ENCODE measurements at places on chromosomes 5 and 9.

GRCh38 chr9:87648606-87649005 lies 77.3 kb upstream of the CTSL start:
- no peak for DNase-seq

- DNase-seq = no peak
Observed at GRCh38 chr5:94945656-94946055, 327.2 kb downstream of the SLF1 start.

- DNase-seq = peak; percentile 90
Observed at GRCh38 chr5:35229076-35230037, 930 bp downstream of the PRLR start.

GRCh38 chr5:130689831-130690230 lies 475.2 kb downstream of the HINT1 start:
- DNase-seq = no peak

DNA sequence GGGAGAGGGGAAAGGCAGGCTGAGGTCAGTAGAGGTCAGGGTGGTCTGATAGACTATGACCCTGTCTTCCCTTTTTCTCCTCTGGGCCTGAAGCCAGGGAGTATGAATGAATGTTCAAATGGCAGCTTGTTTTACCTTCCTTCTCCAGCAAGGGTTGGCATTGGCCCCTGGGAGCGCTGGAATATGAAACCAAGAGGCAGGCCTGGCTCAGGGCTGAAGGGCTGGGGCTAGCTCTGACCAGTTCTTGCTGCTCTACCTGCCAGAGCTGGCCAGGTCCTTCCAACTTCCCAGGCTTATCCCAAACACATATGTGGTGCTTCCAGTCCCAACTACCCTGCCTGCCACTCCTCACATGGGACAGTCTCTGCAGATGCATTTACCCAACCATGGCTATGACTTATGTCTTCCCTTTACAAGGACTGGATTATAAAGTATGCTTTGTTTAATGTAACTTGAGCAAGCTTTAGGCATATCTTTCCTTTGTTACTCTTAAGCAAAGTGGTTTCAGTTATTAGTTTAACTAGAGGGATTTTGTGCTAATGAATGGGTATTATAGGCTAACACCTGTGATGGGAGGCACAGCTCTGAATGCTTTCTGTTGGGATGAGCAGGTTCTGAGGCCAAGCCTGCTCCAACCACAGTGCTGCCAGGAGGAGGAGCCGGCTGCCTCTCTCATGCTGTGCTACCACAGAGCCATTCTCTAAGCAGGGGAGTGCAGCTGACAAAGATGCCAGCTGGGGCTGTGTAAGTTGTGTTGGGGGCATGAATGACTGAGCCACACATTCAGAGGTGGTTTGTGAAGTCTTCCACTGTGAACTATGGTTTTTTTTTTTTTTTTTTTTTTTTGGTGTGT lies 6.1 kb downstream of the CCNI2 start:
- DNase-seq = no peak

DNA sequence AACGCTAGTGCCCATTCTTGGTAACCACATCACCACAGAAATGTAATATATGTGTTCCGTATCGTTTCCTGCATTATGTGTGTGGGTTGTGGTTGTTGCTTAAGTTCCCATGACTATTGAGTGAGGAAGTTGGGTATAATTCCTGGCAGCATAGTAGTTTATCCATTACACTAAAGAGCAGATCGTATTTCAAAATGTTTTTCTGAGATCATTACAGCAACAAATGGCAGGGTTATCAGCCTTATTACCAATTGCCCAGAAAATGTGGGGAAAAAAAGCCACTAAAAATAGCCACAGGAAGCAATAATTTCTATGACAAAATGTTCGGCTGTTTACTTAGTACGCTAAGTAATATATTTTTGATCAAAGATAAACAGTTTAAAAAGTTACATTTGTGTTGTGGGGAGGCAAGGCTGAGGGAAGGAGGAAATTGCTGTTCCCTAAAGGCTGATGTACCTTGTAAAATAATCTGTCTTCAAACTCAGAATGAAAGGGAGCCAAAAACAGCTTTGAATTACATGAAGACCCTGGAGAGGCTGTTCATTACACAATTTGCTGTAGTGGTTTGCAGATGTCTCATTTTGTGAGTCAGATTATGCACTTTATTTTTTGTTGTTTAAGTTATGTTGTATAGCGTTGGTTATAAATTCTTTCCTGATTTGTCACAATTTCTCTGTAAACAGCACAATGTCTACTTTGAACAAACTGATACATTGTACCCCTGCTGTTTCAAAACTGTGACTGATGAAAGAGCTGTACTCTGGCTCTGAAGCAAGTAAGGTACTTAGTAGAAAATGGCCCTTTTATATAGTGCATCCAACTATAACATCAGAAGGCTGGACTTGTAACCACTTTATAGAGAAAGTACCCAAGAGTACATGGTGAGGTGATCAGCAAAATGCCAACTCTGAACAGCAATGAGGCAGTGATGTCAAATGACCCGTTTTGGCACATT lies 1028.5 kb downstream of the NR2F1-AS1 start:
- no peak for DNase-seq

DNA sequence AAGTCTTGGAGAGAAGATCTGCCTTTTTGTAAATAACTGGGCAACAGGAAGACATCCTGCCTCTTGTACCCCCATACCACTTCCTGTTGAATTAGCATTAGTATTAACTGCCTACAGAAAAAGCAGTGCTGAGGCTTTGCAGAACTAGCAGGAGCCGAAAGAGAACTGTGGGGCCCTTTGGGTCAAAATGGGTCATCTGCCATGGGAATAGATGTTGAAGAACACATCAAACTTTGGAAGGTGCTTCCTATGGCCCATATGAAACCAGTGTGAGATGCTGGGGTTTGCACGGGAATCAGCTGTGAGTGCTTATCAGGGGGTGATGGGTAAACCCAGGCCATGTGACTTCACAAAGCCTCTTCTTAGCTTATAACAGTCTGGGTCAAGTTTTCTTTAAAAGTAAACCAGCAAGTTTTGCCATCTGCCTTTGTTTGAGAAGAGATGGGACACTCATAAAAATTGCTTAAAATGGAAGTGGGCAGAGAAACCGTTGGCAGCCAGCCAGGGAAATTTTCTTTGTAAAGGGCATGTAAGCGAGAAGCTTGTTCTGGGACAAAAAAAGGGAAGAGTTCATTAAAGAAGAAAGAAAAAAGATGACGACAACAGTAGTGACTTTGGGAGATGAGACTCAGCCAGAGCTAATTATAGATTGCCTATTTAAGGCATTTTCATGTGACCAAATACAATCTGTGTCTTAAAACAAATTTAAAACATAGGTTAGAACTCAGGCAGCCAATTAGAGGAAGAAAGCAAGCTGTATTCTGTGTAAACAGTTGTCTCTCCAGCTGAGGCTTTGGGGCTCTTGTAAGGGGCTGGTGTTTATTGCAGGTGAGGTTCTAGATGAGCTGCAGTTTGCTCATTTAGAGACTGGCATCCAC lies 4.4 kb downstream of the SLC25A25 start:
- peak; percentile 62 for DNase-seq

DNA sequence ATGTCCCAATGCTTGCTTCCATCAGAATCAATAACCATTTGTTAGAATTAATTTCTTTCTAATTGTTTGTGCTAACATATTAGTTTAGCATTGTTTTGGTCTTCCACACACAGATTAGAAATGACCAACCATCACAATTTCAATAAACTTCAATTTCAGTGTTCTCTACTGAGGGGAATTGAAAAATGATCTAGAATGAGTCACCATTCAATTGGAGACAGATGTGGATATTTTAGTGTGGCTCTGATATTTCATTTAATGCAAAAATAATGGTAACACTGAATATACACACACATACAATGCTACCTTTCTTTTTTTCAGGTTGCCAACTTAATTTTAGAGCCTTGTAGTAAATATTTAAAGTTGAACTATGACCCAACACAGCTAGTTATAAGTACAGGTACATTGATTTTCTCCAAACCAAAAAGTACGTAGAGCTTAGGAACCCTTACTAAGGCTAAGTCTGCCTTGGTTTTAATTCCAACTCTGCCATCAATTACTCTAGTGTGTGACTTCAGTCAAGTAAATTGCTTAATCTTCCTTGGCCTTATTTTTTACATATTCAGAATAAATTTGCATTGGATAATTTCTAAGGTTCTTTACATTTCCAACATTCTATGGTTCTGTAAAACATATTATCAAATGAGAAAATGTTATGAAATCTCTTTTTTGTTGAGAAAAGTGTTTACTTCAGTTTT lies 143.9 kb downstream of the DMRTA1 start:
- no peak for DNase-seq

GRCh38 chr9:132578367-132578932 lies 4.0 kb upstream of the BARHL1 start:
- no peak for DNase-seq

- DNase-seq = no peak
Observed at GRCh38 chr9:122107291-122107805, 14.2 kb upstream of the TTLL11 start.

DNA sequence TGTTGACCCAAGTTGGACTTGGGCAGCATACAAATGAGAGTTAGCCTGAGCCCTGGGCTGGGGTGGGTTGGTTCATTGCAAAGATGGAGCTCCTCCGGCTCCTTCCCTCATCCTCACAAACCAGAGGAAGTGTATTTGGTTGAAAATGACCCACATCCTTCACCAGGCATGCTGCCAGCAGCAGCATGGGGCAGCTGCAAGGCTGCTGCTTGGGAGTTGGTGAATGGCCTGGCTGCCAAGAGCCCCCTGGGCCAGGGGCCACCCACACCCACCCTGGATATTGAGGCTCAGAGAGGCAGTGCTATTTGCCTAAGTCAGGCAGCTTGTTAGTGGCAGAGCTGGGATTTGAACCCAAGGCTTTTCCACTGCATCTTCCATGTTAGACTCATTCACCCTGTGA lies 29.5 kb downstream of the PPARGC1B start:
- no peak for DNase-seq

DNA sequence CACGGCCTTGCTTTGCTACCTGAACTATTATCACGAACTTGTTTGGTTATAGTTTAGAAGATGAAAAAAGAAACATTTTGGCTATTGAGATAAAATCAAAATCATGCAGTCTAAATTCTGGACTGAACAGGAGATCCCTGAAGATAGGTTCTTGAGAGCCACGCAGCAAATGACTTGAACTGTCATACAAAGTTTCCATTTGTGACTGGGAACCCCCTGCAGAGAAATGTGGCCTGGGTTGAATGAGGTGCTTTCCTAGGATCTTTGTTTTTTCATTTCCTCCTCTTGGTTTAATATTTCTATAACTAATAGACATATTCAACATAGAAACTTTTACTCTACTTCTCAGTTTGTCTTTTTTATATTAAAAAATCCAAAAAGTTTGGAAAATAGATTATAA lies 184.7 kb upstream of the TRPM3 start:
- DNase-seq = peak; percentile 40

- no peak for DNase-seq
Observed at GRCh38 chr5:125337294-125337693, 590.9 kb upstream of the ZNF608 start.

DNA sequence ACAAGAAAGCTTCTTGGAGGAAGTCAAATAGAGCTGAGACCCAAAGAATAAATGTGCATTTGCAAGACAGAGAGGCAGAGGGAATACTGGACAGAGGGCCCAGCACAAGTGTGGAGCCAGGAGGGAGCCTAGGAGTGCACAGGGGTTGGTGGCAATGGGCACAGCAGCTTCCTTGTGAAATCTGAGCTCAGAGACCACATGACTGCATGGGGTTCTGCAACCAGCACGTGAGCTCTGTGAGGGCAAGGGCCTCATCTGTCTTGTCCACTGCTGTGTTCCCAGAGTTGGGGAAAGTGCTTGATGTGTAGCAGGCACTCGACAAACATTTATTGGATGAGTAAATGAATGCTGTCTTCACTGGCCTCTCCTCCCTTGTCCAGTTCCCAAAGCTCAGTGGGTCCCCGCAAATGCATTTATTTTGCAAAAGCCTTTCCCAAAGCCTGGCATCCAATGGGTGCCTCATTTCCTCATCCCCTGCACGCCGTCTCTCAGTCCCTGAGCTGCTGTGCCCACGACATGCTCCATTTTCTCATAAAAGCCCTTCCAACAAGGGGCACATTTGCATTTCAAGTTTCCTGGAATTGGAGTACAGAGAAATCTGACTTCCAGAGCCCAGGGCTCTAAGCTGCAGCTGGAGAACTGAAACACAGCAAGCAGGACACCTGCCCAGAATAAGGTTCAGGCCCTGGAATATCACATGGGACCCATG lies 58.5 kb downstream of the KCNIP1 start:
- DNase-seq = no peak

GRCh38 chr9:90044710-90045151 lies 439.9 kb downstream of the GADD45G start:
- DNase-seq = no peak

GRCh38 chr9:107175041-107175440 lies 108.0 kb upstream of the RAD23B start:
- peak; percentile 93 for DNase-seq

- DNase-seq = no peak
Observed at GRCh38 chr5:144369006-144369405, 198.3 kb downstream of the KCTD16 start.

GRCh38 chr5:155850370-155850769 lies 476.6 kb upstream of the SGCD start:
- no peak for DNase-seq

DNA sequence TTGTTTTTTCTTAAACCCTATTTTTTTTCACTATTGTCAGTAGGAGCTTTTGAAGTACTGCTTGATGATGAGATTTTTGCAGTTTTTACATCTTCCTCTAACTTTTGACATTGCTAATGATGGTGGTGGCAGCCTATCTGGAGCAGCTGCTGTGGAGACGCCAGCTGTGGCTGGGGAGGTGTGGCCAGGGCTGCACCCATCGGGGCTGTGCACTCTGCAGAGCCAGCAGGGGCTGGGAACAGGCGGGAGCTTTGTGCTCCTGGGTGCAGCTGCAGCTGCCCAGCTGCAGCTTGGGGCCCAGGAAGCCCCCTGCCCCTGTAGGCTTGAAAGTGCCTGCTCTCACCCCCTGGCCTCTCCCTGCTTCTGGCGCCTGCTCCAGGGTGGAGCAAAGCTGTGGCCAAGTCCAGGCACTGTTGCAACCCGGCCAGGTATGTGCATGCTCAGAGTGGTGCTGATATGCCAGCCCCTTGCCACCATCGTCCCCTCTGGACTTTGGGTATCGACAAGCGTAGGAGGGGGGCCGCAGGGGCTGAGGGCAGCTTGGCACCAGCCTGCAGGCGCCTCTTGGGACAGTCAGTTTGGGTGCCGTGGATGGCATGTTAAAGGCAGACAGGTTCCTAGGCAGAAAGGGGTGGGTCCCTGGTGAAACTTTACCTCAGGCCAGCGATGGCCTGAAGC lies 39.2 kb downstream of the FER start:
- no peak for DNase-seq

GRCh38 chr9:114690308-114690707 lies 8.3 kb upstream of the TEX48 start:
- no peak for DNase-seq

GRCh38 chr5:53469946-53470687 lies 10.3 kb upstream of the FST start:
- DNase-seq = no peak

GRCh38 chr9:95127249-95128176 lies 190.0 kb downstream of the FANCC start:
- DNase-seq = peak; percentile 67

- DNase-seq = no peak
Observed at GRCh38 chr9:123250504-123250903, 17.9 kb downstream of the STRBP start.

GRCh38 chr9:69136185-69136584 lies 37.9 kb upstream of the TJP2 start:
- DNase-seq = no peak

- no peak for DNase-seq
Observed at GRCh38 chr5:61229416-61229815, 67.1 kb upstream of the SMIM15 start.

GRCh38 chr5:96683392-96683791 lies 21.2 kb downstream of the CAST start:
- no peak for DNase-seq

- peak; percentile 78 for DNase-seq
Observed at GRCh38 chr9:108756746-108757490, 98.9 kb downstream of the ACTL7B start.

- DNase-seq = no peak
Observed at GRCh38 chr5:195401-196160, 4.3 kb downstream of the LRRC14B start.

All from trophoblast cell (in vitro differentiated cells and primary cell).